ENCODE measurements at places on chromosomes 13 and 19.

DNA sequence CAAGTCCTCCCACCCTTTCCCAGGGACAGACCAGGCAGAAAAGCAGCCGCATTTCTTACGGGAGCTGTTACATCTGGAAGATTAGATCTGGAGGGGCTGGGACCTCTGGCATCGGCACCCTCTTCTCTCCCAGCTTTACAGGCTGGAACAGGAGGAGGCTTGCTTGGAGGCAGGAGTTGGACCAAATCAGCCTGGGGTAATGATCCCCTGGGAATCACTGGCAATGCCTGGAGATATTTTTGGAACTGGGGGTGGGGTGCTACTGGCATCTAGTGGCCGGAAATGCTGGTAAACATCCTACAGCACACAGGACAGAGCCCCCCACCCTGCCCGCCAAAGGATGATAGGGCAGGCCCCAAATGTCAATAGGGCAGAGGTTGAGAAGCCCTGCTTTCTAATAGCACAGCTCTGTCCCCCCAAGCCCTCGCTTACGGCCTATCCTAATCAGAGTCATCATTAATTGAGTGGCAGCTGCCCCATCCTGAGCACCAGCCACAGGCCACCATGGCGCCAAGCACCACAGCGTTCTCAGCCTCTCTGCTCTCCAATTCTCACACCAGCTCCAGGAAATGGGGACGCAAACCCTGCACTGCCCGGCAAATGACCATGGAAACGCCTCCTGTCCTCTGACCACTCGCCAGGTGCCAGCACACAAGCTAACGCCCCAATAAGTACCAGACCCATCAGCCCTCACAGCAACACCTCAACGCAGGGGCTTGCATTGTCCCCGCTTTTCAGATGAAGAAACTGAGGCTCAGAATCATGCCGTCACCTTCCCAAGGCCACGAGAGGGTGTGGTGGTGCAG is 20.6 kb downstream of the LRRC4B start:
- no peak for DNase-seq

DNA sequence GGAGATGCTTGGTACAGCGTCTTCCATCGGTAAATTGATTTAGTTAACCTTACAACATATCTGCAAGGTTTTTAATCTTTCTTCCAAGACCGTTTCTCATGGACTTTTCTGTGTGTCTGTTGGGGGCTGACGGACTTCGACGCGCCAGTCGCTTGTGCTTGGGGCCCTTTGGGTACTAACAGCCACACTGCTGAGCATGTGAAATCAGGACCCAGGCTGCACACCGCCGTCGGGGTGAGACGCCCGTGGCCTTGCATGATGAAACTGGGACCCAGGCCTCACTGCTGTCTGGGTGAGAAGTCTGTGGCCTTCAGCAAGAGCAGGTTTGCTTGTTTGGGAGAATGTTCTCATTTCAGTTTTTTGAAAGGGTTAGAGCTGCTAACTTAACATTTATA is 9.8 kb downstream of the ATP4B start:
- no peak for DNase-seq

GRCh38 chr19:5824751-5825150 is 14.8 kb downstream of the FUT6 start:
- no peak for DNase-seq

- no peak for DNase-seq
Measured at GRCh38 chr13:112685896-112686295, 3.9 kb upstream of the ATP11A start.

DNA sequence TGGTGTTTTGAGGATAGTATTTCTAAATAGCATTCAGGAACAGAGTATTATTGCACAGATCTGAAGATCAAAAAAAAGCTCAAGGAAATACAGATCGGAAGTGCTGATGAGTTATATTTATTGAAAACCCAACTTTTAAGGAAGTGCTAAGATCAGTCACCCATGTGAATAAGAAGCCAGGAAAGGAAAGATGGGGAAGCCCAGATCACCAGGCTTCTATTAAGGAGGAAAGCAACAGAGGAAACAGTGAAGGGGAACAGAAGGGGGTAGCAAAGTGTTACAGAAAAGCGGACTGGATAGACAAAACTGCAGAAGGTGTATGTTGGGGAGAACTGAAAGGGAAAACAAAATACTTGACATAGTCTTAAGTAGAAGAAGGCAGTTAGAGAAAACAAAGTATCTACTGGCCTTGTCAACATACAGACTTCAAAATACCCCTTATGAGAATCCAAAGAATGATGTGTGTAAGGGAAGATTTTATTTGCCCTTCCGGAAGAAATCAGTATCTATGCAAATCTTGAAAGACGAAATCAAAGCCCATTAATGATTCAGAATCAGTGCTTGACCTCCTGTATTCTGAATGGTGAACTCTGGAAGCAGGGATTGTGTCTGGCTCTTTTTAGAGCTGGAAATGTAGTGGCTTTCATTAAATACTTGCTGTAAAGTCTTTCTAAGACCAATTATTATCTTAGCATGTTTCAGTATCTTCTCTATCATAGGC is 12.1 kb downstream of the UFM1 start:
- no peak for DNase-seq

GRCh38 chr13:47454986-47455385 is 546.1 kb downstream of the SUCLA2 start:
- no peak for DNase-seq

DNA sequence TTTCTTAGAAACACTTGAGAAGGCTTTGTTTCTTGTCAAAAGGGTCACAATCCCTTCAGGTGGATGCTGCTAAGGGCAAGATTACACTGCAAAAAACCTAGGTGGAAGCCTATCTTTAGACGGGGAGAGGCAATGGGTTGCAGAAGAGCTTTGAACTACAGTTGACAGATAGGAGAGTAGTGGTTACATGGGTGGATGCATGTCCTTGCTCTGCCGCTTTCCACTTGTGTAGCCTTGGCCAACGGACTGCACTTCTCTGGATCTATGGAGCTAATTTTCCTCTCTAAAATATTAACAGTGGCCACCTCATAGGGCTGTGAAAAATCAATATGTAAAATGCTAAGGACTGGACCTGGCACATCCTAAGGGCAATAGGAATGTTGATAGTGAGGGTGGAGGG is 980 bp downstream of the BCKDHA start:
- no peak for DNase-seq

GRCh38 chr19:38769635-38770211 is 3.6 kb downstream of the LGALS7 start:
- no peak for DNase-seq

GRCh38 chr13:98570929-98571372 is 6.0 kb downstream of the STK24 start:
- no peak for DNase-seq

DNA sequence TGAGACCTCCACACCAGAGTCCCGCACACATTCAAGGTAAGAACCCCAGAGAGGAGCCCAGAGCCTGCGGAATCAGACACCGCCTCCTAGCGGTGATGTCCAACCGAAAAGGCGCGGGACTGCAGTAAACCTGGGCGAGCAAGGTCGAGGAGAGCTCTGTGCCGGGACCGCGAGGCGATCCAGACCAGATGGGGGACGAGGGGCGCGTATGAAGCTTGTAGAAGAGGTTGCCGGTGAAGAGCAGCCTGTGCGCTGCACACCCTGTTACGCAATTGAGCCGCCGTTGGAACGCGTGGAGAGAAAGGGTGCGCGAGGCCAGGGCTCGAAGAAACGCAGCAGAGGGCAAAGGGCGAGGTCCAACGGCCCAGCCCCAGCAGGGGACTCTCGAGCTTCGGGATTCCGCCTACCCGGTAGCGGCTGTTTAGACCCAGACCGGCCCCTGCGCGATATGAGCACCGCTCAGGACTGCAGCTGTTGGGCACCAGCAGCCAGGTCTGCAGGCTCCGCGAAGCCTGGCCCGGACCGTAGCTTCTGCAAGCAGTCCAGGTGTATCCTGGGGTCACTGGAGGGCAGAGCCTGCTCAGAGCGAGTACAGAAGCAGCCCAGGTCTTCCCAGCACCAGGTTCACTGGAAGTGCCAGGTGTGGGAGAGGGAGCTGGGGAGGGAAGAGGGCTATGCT is 65.9 kb upstream of the ZNF599 start:
- no peak for DNase-seq

- DNase-seq: no peak
Measured at GRCh38 chr19:10740798-10741197, 22.9 kb downstream of the DNM2 start.

DNA sequence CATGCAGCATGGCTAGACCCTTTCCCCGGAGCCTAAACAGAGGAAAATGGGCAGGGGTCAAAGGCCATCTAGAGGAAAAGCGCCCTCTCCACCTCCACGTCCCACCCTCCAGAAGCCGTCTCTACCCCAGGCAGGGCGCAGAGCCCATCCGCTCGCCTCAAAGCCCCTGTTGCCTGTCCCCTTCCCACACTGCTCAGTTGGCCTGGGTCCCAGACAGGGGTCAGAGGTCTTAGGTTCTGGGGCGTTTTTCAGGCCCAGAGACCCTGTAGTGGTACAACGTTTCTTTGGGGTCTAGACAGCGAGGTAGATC is 285 bp downstream of the TMEM143 start:
- DNase-seq: no peak

- DNase-seq: no peak
Measured at GRCh38 chr19:2546128-2547032, 70.5 kb downstream of the GADD45B start.

DNA sequence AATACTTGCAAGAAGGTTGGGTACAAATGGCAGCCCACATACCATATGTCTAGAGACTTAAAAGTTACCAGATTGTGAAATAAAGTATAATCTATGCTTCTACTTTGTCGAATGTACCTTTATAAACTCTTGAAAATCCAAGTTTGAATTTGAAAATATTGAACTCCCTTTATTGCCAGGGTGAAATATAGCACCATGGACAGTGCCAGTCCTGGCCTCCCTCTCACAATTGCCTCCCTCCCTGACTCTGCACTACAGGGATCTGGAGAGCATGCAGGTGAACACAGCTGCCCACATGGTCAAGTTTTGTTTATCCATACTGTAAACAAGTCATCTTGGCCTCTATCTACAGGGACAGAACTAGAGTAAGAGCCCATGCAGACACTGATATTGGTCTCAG is 394.1 kb upstream of the SLITRK6 start:
- no peak for DNase-seq

- DNase-seq: no peak
Measured at GRCh38 chr13:86920961-86921360, 750.2 kb upstream of the SLITRK5 start.

DNA sequence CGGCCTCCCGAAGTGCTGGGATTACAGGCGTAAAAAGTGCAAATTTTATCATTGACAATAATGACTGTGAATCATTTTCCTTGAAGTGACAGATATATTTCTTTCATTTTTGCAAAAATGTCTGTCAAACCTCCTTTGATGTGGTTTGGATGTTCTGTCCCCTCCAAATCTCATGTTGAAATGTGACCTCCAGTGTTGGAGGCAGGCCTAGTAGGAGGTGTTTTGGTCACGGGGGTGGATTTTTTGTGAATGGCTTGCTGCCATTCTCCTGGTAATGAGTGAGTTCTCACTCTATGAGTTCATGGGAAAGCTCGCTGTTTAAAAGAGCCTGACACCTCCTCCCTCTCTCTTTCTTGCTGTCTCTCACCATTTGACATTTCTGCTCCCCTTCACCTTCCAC is 5.5 kb upstream of the SLC1A6 start:
- DNase-seq: no peak

GRCh38 chr19:4284176-4284958 is 5.3 kb downstream of the SHD start:
- no peak for DNase-seq

DNA sequence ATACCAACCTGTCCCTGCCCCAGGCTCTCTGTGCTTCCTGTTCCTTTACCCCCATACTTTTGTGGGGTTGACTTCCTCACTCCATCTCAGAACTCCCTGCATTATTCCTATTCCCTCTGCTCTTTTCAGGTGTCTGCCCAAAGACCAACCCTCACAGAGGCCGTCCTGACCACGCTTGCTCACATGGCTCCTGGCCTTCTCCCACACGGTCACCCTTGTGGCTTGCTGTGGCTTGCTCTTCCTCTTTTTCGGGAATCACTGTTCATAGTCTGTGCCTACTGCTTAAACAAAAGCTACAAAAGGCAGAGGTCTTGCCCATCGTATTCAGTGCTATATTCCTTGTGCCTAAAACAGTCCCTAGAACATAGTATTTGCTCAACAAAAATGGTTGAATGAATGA is 25.2 kb upstream of the ARGLU1 start:
- no peak for DNase-seq

DNA sequence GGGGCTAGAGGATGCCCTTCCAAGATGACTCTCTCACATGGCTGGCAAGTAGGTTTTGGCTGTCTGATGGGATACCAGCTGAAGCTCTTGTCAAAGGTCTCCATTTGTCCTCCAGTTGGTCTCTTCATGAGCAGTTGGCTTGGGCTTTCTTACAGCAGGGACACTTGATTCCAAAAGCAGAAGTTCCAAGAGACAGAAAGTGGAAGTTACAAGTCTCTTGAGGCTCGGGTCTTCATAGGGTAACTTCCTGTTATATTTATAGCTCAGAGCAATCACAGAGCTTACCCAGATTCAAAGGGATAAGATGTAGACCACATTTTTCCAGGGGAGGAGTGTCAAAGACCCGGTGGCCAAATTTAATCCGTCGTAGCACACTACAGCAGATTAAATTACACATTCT is 440.0 kb downstream of the RFC3 start:
- DNase-seq: no peak

DNA sequence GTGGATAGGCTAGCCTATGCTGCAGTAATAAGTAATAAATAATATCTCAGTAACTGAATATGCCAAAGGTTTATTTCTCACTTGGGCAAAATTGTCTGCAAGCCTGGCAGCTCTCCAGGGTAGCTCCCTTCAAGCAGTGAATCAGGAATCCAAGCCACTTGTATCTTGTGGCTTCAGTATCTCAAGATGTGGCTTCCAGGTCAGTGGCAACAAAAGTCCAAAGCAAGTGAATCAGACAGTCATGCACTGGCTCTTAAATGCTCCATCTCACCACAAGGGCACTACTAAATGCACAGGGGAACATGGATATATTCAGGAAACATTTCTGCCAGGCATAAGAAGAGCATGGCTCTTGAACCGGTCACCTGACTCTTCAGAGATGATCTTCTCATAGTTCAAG is 126.3 kb downstream of the KCTD12 start:
- no peak for DNase-seq

DNA sequence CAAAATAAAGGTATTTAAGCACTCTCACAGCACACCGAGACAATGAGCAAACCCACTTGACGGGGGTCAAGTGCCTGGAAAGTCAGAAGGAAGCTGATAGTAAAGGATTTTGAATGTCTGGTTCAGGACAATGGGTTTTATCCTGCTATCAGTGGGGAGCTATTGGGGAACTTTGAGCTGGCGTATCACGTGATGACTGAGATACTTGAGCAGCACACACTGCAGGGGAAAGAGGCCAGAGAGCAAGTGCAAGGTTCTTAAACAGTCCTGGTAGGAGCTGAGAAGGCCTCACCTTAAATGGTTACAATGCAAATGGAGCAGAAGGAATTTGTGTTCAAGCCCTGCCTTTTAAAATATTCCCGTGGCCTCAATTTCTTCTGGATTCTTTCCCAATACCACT is 225.3 kb downstream of the LACC1 start:
- DNase-seq: no peak

GRCh38 chr13:28010046-28010445 is 21.6 kb upstream of the URAD start:
- DNase-seq: no peak
